ENCODE measurements at places on chromosomes 7 and 10.

GRCh38 chr7:80427218-80427617 lies 84.6 kb downstream of the GNAT3 start:
- DNase-seq = no peak

GRCh38 chr7:7696458-7697119 lies 21.8 kb downstream of the RPA3 start:
- DNase-seq = no peak

DNA sequence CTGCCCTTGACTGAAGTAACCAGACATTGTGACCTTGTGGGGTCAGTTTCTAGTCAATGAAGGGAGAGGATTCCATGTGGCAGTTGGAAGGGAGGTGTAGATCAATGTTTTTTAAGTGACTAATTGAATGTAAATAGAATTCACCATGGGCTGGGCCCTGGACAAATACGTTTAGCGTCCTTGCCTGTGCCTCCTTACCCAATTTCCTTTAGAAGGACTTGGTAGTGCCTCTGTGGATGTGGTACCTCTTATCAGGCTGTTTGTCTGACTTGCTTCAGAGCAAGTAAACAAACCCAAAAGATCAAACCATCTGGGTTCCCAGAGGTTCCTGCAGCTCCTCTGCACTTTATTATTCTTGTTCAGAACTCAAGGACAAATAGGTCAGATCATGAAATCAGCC lies 4.3 kb upstream of the KAT6B start:
- DNase-seq = no peak

DNA sequence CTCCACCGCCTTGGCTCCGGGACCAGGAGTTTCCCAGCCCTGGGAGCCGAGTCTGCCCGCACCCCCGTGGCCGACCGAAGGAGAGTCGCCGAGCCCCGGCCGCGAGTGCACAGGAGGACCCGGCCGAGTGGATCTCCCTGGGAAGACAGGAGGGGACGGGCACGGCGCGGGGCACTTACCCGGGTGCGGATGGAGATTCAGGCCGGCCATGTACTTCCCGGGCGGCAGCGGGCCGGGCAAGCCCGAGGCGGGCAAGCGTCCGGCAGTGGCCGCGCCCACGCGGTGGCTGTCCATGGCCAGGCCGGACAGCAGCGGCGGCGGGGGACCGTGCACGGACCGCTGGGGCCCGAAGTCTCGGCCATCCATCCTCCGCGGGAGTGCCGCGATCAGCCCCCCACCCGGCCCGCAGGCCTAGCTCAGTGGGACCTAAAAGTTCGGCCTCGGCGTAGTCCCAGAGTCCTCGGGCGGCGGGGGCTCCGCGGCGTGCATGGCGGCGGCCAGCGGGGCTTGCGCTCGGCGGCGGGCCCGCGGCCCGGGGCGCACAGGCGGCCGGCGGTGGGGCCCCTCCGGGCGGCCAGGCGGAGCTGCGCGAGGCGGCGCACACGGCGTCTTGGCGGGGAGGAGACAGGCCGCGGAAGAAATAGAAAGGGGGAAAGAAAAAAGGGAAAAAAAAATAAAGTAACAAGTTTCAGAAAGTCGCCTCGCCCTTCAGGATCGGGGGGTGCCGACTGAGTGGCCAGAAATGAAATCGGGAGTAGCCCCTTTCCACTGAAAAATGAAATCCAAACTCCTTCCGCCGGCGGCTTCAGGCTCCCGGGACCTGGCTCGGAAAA lies 2.5 kb downstream of the TNRC18 start:
- no peak for DNase-seq

DNA sequence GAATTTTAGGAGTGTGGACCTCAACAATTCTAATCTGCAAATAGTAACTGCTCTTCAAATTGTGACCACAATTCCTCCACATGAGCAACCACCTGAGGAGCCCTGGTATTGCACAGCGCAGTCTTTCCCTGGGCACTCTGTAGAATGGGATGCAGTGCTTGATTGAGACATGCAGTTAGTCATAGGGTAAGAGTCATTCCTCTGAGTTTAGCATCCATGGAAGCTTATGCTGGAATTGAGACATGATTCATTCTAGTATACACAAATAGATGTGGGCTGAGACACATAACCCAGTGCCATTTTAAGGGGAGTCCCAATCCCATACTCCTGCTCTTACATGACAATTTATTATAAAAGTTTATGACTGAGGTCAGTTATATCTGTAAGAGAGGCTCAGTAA lies 582.3 kb upstream of the CNTNAP2 start:
- no peak for DNase-seq

DNA sequence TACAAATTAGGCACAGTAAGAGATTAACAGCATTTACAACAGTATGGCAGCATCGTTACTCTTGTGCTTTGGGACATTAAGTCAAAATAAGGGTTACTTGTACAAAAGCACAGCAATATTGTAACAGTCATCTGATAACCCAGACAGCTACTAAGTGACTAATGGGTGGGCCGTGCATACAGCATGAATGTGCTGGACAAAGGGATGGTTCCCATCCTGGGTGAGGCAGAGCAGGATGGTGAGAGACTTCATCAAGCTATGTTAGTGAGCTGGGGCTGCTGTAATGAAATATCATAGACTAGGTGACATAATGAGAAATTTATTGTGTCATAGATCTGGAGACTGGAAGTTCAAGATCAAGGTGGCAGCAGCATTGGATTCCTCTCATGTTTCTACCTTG lies 25.4 kb downstream of the EDRF1 start:
- no peak for DNase-seq

- DNase-seq = no peak
Measured at GRCh38 chr10:100779329-100779728, 33.9 kb downstream of the PAX2 start.

DNA sequence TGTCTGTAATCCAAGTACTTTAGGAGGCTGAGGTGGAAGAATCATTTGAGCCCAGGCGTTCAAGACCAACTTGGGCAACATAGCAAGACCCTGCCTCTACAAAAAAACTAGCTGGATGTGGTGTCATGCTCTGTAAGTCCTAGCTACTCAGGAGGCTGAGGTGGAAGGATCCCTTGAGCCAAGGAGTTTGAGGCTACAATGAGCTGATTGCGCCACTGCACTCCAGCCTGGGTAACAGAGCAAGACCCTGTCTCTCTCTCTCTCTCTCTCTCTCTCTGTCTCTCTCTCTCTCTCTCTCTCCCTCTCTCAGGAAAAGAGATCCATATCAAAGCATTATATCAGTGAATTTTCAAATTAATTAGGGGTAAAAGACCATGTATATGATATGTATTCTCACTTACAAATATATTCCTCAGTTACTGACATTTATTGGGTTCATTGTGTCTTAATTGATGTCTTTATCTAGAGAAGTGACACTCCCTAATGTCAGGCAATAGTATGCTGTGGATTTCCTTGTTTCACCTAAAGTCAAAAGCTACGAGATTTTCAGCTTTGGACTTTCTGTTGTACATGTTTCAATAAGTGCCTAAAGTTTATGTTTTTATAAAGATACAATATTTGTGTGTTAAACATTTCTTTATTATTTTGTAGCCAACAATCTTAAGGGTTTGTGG lies 76.7 kb downstream of the SHH start:
- DNase-seq = no peak

- DNase-seq = no peak
Measured at GRCh38 chr10:60130130-60130579, 223.8 kb upstream of the CCDC6 start.

DNA sequence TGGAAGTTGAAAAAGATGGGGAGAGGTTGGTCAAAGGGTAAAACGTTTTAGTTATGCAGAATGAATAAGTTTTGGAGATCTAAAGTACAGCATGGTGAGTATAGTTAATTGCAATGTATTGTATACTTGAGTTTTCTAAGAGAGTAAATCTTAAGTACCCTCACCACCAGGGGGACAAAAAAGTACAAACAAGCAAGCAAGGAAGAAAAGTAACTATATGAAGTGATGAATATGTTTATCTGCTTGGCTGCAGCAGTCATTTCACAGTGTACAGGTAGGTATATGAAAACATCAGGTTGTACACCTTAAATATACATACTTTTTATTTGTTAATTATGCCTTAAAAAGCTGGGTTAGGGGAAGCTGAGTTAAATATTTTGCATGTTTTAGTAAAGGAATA lies 157.3 kb downstream of the PCLO start:
- DNase-seq = no peak

DNA sequence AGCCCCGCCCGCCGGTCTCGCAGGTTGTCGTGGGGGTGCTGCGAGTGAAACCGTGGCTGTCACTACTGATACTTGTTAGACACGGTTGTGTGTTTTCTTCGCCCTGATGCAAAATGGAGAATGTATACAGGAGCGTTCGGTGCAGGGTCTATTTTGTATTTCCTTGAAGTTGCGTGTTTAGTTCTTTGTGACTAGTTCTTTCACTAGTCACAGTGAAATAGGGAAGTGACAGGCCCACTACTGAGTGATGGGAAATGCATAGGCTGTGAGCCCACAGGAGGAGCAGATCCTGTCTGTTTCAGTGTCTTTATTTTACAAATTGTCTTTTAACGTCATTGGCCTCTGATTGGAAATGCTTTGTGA lies 675 bp downstream of the ABRAXAS2 start:
- DNase-seq = no peak

GRCh38 chr7:89914711-89915110 lies 239.6 kb upstream of the STEAP1 start:
- no peak for DNase-seq

GRCh38 chr7:41956705-41957104 lies 253.8 kb upstream of the INHBA start:
- no peak for DNase-seq

GRCh38 chr7:55142919-55143600 lies 124.2 kb downstream of the EGFR start:
- no peak for DNase-seq

GRCh38 chr7:101906291-101907240 lies 89.1 kb downstream of the CUX1 start:
- no peak for DNase-seq

DNA sequence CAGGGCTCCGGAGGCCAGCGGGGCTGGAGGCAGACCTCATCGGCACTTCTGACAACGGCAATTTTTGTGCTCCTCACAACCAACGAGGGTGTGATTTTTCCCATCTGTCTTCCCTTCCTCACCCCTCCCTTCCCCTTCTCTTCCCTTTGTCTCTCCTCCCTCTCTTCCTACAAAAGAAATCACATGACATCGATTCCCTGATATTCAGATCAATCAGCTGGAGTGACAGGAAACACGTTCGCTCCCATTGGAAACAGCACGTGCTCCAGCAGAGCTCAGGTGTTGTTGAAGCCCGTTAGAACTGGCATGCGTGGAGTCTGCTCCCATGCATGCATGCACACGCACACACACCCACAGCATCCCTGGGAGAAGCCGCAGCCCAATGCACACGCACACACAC lies 222.4 kb downstream of the PTPRN2 start:
- DNase-seq = no peak

DNA sequence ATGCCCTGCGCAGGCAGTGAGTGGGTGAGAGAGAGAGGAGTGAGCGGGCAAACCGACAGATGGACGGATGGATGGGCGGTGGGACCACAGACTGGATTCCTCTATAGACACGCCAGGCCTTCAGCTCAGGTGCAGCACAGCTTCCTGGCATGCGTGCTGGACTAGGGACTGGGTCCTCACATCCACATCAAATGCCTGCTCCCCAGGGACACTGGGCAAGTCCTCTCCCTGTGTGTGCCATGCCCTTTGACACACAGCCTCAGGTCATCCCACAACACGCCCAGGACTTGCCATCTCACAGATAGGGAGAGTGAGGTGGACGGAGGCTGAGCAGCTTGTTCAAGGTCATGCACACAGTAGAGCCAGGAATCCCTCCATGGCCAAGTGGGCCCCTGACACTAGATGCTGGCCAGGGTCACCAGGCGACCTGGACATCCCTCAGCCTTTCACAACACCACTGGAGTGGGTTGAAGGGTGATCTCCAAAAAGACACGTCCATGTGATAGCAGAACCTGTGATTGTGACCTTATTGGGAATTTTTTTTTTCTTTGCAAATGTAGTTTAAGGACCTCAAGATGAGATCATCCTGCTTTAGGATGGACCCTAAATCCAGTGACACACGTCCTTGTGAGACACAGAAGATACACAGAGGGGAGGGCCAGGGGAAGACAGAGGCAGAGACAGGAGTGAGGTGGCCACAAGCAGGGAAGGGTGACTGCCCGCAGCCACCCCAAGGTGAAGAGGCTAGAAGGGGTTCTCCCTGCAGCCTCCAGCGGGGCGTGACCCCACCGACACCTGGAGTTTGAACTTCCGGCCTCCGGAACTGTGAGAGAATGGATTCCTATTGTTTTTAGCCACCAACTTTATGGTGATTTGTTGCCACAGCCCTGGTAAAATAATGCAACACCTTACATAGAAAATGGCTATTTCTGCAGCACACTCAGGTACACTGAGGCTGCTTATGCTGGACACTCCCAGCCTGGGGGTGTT lies 155.0 kb upstream of the CHST15 start:
- DNase-seq = no peak

DNA sequence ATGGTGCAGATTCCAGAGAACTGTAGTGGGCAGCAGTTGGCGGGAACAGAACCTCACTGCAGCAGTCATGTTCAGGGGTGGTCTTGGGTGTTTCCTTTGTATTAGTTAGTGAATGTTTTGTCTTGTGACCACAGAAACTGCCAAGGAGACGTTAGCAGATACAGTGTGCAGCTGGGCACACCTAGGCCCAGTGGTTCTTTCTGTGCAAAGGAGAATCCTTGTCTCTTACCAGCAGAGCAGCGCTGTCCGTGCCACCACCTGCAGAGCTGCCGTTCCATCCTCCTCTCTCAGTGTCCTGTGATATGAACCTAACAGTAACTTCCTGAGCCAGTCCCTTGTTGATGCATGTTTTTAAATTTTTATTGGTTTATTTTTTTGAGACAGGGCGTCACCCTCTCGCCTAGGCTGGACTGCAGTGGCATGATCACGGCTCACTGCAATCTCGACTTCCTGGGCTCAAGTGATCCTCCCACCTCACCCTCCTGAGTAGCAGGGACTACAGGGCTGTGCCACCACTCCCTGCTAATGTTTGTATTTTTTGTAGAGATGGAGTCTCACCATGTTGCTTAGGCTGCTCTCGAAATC lies 60.6 kb downstream of the WDR37 start:
- no peak for DNase-seq

GRCh38 chr10:98460837-98461499 lies 14.2 kb upstream of the HPS1 start:
- DNase-seq = peak; percentile 76

GRCh38 chr10:119283818-119284217 lies 76.4 kb downstream of the GRK5 start:
- DNase-seq = no peak

- DNase-seq = no peak
Measured at GRCh38 chr10:125095776-125096175, 64.6 kb downstream of the CTBP2 start.

- no peak for DNase-seq
Measured at GRCh38 chr7:44595934-44596635, 10.3 kb upstream of the OGDH start.

All from skeletal muscle cell (primary cell).